Left hindlimb (tissue), 1 donor: ENCODE measurements at places on chromosomes 7 and 10.

DNA sequence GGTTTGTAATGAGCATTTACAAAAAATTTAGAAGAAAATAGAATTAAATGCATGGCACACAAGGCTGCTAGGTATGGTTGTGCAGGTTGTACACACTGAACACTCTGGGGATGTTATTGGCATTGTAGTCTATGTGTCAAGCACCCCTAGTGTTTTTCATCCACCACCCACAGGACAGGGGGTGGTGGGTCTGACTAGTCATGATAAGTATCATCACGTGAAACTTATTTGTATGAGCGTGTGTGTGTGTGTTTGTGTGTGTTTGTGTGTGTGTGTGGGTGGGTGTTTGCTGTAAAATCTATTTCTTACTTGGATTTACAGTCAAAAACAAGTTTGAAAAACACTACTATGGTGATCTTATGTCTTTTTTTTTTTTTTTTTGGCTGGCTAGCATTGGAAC lies 66.5 kb downstream of the MAP3K8 start:
- DNase-seq, result no peak

DNA sequence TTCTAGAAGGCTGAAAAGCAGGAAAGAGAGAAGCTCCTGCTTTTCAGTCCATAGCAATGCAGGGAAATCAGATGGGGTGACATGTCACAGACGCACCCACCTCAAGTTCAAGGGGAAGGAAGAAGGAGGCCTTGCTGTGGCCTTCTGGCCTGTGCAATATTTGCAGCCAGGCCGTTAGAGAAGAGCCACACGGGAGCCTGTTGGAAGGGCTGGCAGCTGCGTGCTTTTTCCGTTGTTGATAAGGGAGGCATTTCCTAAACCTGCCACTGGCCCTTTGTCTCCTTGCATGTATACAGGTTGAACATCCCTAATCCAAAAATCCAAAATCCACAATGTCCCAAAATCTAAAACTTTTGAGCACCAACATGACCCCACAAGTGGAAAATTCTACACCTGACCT lies 492.5 kb upstream of the ZMIZ1 start:
- no peak for DNase-seq

DNA sequence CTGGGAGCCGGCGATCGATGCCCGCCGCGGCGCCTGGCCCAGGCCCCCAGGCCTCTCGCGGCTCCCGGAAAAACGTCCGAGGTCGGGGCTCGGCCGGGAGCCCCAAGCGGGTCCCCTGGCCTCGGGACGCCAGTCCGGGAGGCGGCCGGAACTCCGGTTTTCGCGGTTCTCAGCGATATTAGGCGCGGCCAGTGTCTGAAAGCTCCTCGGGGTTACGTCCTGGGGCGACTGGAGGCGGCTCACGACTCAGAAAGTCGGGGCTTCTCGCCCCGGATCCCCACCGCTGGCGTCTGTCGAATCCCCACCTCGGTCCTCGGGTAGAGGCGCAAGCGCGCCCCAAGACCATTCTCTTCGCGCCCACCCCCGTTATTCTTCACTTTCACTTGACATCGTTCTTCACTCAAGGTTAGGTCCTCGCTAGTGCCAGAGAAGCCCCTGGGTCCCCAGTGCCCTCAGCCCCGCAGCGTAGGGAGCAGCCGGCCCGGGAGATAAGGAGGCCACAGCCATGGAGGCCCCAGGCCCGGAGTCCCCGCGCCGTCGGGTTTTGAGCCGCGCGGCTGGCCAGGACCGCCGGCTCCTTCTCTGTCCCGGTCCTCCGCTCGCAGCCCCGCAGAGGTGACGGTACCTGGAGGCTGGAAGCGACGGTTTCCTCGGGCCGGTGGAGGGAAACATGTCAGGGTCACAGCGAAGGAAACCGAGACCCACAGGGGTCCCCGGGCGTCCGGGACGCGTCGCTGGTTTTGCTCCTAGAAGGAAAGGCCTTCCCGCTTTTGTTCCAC lies 35.2 kb upstream of the EBLN1 start:
- peak; percentile 52 for DNase-seq

- no peak for DNase-seq
Measured at GRCh38 chr10:43293677-43294057, 26.8 kb upstream of the RASGEF1A start.

DNA sequence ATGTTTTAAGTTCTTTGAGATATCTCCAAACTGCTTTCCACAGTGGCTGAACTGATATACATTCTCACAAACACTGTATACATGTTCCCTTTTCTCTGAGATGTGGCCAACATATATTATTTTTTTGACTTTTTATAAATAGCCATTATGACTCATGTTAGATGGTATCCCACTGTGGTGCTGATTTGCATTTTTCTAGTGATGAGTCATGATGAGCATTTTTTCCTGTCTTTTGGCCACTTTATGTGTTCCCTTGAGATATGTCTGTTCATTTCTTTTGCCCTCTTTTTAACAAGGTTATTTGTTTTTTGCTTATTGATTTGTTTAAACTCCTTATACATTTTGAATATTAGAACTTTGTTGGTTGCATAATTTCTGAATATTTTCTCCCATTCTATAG lies 1055.1 kb downstream of the NXPH1 start:
- no peak for DNase-seq

DNA sequence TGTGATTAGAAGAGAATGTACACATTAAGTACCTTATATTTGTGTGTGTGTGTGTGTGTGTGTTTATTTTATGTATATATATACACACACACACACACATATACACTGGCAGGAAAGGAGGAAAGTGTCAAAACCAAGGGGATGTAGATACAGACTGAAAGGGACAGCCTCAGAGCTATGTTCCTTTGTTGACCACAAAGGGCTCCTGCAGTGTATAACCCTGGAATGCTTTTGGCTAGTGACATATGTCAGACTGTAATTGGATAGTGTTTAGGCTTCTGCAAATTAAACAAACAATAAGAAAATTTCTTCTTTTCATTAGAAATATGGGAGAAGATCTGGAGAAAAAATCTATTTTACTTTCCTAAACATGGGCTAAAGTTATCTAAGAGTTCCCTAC lies 15.9 kb downstream of the GBF1 start:
- DNase-seq, result no peak

DNA sequence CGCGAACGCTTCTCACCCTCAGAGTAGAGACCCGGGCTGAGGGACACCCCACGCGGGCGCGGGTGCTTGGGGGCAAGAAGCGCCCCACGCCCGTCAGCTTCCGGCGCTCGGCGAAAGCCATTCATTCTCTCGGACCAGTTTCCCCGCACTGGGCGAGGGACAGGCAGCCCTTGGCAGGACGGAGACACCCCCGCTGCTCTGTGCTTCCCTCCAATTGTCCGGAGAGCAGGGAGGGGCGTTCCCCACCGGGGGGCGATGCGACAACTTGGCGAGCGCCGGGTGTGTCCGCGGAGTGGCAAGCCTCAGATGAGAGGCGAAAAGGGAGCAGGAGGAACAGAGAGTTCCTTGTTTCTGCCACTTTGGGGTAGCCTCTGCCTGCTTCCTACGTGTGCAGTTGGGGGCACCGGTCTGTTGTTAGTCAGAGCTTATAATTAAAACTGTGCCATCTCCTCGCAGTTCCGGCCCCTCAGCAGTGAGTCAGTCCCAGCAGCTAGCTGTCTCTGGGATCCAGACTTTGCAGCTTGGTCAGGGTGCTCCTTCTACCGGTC lies 1.7 kb downstream of the GPR158 start:
- DNase-seq, result no peak

- DNase-seq, result peak; percentile 8
Measured at GRCh38 chr10:71078454-71079145, 133.8 kb upstream of the UNC5B start.

GRCh38 chr10:43304687-43305333 lies 37.9 kb upstream of the RASGEF1A start:
- DNase-seq, result peak; percentile 70

- no peak for DNase-seq
Measured at GRCh38 chr7:148515237-148515636, 75.3 kb upstream of the C7orf33 start.

DNA sequence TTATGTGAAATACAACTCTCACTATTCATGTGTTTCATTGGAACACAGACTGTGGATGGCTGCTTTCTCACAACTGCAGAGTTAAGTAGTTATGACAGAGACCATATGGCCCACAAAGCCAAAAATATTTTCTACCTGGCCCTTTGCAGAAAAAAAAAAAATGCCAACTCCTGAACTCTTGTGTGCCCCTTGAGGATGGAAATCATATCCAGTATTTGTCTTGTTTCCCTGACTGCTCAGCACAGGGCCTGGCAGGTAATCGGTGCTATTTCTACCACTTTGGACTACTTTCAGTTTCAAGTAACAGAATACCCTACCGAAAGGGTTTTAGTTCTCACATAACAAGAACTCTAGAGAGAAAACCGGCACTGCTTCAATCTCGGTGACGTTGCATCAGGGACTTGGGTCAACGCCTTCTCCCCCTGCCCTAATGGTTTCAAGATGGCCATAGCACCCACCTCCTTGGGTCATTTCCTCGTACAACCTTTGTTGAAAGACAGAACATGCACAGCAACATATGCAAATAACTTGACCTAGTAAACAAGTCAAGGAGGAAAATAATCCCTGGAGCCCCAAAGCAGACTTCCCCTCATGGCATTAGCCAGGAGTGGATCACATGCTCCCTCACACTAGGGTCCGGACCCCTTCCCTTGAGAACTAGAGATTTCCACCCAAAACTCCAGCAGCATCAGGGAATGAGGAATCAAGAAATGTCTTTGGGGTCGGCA lies 11.8 kb upstream of the GPNMB start:
- no peak for DNase-seq

GRCh38 chr7:135716677-135717238 lies 11.2 kb downstream of the SLC13A4 start:
- no peak for DNase-seq

- no peak for DNase-seq
Measured at GRCh38 chr7:138662076-138662990, 38.8 kb downstream of the SVOPL start.
